ENCODE measurements at places on chromosomes 5 and 9.
A peak's percentile ranks its signal among the peaks of the same experiment; 100 is the strongest.

- no peak for DNase-seq
These were observed 68.9 kb downstream of the BOD1 start for GRCh38 chr5:173547579-173547978.

GRCh38 chr9:69949396-69949795 lies 94.3 kb upstream of the MAMDC2 start:
- no peak for DNase-seq

DNA sequence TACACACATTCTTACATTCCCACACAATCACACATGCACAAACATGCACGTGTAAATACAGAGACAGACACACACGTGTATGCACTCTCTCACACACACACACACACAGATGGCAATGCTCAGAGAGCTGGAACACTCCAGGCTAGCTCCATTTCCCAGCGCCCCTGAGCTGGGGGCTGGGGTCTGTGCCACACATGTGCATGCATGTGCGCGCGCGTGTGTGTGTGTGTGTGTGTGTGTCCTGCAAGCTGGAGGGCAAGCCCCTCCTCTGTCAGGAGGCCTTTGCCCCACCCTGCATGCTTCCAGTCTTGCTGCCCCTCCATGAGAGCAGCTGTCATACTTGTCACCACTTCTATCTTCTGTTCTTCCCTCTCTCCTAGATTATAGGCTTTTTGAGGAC lies 16.6 kb upstream of the S1PR3 start:
- no peak for DNase-seq

- DNase-seq, result no peak
These were observed 12.4 kb downstream of the WNK2 start for GRCh38 chr9:93196096-93197055.

- DNase-seq, result no peak
These were observed 226.1 kb upstream of the PIK3R1 start for GRCh38 chr5:67989456-67989855.

DNA sequence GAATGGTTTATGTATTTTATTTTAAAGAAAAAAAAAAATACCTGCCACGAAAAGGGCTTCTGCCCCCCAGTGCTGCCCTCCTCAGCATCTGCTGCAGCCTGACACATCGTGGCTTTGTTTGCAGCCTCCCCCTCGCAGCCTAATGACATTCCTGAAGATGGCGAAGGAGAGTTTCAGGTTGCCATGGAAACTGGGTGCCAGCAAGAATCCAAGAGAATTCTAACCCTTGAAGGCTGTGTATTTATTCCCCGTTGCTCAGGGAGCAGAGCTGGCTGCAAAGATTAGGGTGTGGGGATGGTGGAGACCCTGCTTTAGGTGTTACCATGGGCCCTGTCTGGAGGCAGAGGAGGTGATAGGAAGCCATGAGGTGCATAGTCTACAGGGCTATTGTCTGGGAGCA lies 126.6 kb downstream of the NSG2 start:
- no peak for DNase-seq

DNA sequence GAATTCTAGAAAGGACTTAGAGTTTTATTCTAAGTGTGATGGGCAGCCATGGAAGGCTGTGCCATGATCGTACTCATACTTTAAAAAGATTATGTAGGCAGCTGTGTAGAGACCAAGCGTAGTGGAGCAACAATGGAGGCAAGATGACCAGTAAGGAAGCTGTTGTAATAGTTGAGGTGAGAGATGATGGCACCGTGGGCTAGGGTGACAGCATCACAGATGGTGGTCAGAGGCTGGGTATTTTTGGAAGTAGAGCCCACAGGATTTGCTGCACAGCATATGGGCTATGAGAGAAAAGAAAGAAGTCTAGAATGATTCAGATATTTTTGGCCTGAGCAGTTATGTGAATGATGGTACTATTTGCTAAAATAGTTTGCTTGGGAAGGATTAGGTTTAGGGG lies 7.7 kb downstream of the ARHGAP26 start:
- no peak for DNase-seq

DNA sequence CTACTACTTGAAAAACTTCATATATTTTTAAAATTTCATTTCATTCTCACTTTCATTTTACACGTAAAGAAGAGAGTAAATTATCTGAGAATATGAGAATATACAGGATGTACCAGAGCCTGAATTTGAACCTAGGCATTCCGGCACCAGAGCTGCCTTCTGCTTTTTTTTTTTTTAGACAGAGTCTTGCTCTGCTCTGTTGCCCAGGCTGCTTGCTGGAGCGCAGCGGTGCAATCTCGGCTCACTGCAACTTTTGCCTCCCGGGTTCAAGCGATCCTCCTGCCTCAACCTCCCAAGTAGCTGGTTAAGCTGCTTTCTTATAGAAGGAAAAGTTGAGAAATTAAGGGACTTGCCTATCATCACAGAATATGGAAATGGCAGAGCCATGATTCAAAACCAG lies 540.1 kb downstream of the EBF1 start:
- DNase-seq, result no peak

DNA sequence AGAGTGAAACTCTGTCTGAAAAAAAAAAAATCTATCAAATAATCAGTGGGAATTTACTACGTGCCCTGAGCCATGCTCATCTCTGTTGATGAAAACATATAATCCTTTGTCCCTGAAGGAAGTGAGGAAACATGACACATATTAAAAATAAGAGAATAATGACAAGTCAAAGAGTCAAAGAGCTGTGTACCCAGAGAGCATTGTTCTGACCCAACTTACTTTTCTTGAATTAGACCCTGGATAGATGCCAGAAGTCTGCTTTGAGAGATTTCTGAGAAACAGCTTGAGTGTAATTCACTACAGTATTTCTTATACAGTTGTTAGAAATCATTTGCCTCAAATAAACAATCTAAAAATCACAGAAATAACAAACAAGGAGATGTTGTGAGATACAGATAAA lies 490.0 kb upstream of the PIK3R1 start:
- no peak for DNase-seq

DNA sequence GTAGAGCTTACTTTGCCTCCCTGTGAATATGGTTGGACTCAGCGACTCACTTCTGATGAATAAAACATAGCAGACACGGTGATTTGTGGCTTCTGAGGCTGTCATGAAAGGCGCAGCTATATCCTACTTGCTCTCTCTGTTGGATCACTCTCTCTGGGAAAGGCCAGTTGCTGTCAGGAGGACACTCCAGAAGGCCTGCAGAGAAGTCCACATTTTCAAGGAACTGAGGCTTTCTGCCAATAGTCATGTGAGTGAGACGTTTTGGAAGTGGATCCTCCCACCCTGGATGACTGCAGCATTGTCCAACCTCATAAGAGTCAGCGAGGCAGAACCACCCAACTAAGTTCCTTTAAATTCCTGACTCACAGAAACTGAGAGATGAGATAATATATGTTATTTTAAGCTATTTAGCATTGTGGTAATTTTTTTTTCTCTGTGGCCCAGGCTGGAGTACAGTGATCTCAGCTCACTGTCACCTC lies 156.0 kb upstream of the MAST4 start:
- peak; percentile 25 for DNase-seq

- DNase-seq, result no peak
These were observed 44.6 kb upstream of the ADRB2 start for GRCh38 chr5:148781766-148782165.

DNA sequence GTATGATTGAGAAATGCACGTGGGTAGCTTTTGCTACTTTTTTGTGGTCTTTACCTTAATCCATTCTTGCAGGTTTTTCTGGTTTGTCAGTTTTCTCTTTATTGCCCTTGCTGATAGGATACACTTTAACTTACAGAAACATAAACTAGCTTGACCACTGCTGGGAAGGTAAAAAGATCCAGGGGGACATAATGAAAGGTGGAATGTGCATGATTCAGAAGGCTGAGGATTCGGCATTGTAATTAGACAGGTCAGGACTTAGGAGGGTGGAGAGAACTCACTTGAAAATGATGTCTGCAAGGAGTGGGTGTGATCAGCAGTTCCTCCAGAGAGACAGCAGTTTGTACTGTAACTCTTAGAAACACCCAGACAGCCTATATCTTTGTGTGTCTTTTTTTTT lies 19.8 kb upstream of the TXNDC8 start:
- no peak for DNase-seq

DNA sequence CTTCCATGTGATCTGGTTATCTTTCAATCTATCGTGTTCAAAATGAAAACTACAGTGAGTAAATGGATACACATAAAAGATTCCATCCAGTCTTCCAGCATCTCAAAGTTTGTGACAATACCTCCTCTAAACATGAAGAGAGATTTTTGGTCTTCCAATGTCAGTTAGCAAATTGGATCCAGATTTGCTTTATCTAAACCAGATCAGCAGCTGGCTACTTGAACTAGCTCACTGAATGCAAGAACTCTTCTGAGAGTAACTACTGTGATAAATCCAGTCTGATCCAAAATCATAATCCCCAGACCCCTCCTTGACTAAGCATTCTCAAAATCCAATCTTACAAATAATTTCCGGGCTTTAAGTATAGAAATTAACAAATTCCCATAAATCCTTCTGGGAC lies 2177.9 kb upstream of the C9orf72 start:
- DNase-seq, result no peak

- DNase-seq, result no peak
These were observed 72.6 kb downstream of the GPBP1 start for GRCh38 chr5:57246426-57246825.

DNA sequence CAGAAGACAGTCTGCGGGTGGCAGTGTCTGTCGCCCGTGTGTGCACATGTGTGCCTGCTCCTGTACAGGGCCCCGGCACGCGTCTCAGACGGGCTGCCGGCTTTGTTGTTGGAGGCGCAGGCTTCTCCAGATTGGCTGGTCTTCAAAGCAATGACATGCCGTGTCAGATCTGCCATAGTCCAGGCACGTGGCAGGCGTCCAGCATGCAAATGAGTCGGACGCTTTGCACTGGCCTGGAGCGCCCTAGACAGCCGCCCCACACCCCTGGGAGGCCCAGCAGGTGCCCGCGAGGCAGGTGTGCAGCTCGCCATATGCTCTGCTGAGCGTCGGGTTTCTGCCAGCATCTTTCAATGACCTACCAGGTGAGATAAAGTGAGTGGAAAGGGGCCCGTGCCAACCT lies 71.5 kb downstream of the GADD45G start:
- DNase-seq, result no peak

GRCh38 chr5:32506201-32506661 lies 61.7 kb upstream of the ZFR start:
- DNase-seq, result no peak

- no peak for DNase-seq
These were observed 159.4 kb downstream of the KDM4C start for GRCh38 chr9:6917162-6917561.
